ENCODE measurements at places on chromosomes 1 and 21.

- DNase-seq = no peak
These were observed 13.2 kb downstream of the RHOU start for GRCh38 chr1:228748431-228748830.

DNA sequence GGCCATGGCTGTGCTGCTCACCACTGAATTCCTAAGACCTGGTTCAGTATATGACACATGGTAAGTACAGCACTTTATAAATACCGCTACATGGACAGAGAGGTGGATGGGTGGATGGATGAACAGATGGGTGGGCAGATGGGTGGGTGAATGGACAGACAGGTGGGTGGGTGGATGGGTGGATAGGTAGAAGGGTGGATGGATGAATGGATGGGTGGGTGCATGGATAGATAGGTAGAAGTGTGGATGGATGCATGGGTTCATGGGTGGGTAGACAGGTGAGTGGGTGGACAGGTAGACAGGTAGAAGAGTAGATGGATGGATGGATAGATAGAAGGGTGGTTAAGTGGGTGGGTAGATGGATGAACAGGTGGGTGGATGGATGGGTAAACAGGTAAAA is 54.8 kb downstream of the TMCO4 start:
- no peak for DNase-seq

GRCh38 chr21:41817228-41817627 is 50.4 kb upstream of the RIPK4 start:
- DNase-seq = peak; percentile 26

DNA sequence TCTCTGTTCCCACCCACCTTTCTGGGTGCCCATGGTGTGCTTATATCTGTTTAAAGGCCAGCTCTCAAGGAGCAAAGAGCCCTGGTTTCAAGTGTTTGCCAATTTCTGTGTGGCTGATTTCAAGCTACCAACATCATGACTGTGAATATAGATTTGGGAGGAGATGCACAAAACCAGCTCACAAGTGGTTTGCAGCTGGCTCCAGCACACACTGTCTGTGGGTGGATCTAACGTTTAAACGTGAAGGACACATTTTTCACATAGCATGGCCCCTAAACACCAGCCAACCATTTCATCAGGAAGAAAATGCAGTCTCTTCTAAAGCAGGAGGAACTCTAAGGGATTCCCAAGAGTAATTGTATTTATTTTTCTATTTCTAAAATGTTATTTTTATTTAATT is 65.2 kb downstream of the FCRL5 start:
- DNase-seq = no peak

- DNase-seq = no peak
These were observed 728.6 kb downstream of the PTPRU start for GRCh38 chr1:29964718-29965533.

GRCh38 chr1:185453496-185454192 is 136.6 kb upstream of the IVNS1ABP start:
- DNase-seq = no peak

DNA sequence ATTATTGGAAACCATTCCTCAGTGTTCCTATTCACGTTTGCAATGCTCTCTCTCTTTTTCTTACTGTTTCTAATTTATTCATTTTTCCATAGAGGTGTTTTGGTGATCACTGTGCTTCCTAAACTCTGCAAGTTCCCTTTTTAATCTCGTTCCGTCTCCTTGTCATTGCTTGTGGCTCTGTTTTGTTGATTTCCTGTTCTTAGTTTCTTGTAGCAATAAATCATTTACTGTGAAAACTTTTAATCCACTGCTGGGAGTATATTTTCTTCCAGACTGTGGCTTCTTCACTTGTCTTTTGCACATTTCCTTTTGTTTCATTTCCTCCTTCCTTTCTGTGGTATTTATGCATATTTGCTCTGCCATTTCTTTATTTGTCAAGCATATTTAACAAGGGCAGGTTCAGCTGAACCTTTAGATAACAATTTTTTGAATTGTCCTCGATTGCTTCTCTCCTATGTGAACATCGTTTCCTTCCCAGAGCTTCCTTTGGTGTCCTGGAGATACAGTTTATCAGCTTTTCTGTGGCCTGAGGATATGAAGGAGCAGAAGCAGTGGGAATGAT is 3.6 kb downstream of the B3GALT5 start:
- DNase-seq = no peak

DNA sequence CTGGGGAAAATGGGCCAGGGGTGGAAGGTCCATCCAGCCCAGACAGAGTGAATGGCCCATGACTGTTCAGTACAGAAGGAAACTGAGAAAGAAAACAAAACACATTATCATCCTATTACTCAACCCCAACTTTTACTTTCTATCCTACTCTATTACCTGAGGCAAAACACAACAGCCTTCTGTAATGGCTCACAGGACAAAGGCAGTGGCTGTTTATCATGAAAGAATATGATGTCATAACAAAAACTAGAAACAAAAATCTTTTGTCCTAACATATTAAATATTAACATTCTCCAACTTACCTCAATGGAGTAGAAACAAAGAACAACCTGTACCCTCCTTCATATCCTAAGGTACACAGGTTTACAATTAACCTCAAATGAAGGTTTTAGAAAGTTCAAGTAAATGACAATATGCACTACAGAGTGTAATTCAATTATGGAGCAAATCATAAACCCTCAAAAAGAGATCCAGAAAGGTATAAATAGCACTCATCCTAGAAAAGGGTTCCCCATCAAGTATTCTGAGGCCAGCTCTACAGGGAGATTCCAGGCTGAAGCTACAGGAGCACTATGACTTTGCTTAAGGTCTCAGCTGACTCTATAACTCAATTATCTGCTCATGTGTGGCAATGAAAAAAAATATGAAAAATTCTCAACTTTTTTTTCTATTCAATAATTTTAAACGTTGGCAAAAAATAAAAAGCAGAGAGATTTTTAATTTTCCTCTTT is 15.1 kb downstream of the ELK4 start:
- no peak for DNase-seq

DNA sequence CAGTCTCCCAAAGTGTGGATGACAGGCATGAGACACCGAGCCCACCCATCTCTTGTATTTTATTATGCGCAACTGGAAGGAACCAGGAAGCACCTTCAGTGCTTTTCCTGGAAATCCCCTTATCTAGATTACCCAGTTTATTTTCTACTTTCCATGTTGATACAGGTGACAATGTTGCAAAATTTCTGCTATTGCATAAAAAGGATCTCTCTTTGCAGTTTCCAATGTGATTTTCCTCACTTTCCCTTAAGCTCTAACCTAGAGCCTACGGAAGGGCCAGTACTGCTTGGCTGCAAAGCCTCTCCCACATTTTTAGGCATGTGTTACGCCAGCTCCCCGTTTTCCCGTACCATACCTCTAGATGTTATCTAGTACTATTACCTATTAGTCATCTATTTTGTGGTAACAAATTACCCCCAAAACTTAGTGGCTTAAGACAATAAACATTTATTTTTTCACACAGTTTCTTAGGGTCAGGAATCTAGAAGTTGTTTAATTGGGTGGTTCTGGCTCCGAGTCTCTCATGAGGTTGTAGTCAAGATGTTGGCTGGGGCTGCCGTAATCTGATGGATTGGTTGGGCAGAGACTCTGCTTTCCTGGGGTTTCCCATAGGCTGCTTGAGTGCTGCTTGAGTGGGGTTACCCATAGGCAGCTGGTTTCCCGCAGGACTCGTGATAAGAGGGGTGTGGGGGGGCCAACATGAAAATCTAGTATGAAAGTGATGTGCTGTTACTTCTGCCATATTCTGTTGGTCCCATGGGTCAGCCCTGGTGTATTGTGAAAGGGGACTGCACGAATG is 131.5 kb upstream of the HNRNPU start:
- DNase-seq = no peak

GRCh38 chr1:183980951-183981525 is 56.5 kb downstream of the COLGALT2 start:
- DNase-seq = no peak

DNA sequence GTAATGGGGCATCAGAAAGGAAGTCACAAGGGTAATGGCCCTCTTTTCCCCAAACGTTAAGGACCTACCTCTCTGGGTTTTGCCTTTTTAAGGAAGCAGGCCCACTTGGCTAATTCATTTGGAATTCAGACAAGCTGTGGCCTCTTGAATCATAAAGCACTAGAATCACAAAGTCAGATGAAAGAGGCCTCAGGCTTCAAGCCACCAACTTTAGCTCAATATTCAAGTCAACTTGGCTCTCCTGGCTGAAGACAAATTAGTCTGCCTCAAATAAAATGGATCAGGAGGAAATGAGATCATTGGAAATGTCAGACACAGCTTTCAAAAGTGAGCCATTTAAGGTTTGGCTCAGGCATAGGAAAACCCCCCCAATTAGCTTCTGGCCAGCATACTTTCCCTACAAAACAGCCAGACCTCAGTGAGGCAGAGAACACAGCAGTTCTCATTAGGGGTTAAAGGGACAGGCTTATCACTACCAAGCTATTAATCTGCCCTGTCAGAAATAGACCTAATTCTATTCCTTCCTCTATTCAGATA is 34.3 kb downstream of the SLC35D1 start:
- DNase-seq = peak; percentile 25

- DNase-seq = no peak
These were observed 282.5 kb downstream of the RGS7 start for GRCh38 chr1:241074507-241074906.

DNA sequence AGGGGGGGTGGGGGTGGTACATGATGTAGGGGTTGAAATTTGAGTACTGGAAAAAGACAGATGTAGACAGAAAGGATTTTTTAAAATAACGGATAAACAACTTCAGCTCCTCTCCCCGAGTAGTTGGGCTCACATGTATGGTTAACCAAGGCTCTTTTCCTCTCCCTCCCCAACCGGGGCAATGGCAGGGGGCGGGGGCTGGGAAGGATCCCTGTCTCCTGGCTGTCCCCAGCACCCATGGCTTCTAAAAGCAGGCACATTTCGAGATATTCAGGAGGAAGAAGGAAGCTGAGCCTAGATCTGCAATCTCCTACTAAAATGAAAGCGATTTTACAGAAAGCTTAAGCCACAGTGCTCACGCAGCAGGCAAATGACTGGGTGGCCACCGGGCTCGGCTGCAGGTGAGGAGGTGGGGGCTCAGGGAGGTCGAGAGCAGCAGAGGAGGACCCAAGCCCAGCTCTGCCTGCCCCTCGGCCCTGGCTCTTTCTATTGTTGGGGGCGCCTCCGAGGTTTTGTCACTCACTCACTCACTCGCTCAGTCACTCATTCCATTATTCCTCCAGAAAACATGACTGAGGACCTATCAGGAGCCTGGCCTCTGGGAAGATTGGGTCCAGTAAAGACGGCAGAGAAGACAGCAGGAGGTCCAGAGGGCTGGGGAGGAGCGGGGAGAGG is 573.3 kb downstream of the PTPRU start:
- no peak for DNase-seq

- DNase-seq = peak; percentile 9
These were observed 54.7 kb downstream of the APP start for GRCh38 chr21:26115899-26116298.

- DNase-seq = no peak
These were observed 996 bp upstream of the C1orf159 start for GRCh38 chr1:1116701-1117468.

DNA sequence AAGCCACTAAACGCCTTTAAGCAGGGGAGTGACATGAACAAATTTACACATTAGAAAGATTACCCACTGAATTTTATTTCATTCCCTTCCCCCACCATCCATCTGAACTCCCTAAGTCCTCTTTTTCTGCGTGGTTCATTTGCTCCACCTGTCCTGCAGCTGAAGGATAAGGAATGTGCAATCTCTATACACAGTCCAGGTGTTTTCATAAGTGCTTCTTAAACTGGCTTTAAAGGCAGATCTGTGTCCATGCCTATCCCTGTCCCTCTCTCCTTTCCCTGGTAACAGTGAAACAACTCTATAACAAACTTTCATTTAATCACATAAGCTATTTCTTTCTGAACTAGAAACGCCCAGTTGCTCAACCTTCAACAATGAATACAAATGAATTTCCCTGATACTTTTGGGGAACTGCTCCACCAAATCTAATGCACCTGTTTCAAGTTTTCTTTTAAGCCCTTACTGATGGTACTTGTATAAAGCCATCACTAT is 8.4 kb downstream of the GSTM3 start:
- no peak for DNase-seq

- no peak for DNase-seq
These were observed 236.9 kb upstream of the NRIP1 start for GRCh38 chr21:15301736-15302135.

- DNase-seq = no peak
These were observed 15.5 kb upstream of the JAK1 start for GRCh38 chr1:64981601-64982533.

- no peak for DNase-seq
These were observed 4.2 kb downstream of the ADCY10 start for GRCh38 chr1:167909691-167910180.

- DNase-seq = peak; percentile 2
These were observed 532.5 kb downstream of the NCAM2 start for GRCh38 chr21:21530680-21531079.

DNA sequence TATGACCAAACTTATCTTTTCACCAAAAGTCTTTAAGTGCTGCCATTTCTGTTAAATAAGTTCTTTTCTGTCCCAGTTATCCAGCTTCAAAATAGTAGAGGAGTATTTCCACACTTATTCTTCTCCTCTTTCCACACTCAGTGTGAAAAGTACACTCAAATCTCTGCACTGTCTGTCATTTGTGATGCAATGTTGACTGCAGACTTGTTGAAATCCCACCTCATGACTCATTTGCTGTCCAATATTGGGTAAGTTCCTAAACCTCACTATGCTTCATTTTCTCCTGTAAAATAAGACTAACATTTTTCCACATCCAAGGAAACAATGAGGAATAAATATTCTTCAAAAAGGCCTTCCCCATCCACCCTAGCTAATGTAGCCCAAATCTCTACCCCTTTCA is 17.5 kb downstream of the LRRIQ3 start:
- DNase-seq = no peak

GRCh38 chr1:224939844-224940425 is 10.5 kb downstream of the DNAH14 start:
- DNase-seq = no peak

GRCh38 chr1:70840260-70840953 is 207.2 kb downstream of the PTGER3 start:
- DNase-seq = no peak

DNA sequence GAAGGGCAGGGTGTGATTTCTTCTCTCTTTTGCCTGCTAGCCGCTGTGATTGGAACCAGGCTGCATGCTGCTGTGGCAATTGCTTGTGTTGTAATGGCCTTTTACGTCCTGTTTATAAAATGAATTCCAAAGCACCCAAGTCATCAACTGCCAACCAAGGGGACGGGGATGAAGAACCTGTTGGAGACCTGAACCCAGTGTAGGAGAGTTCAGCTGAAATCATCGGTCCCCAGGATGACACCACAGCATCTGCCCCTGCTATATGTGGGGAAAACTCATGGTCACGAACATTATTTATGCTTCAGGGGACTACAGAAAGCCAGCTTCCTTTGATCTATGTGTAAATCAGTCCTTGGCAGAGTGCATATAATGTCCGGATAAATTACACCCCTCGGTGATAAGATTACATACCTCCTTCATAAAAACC is 3.8 kb downstream of the TMEM167B start:
- no peak for DNase-seq

- DNase-seq = no peak
These were observed 1156.5 kb downstream of the NCAM2 start for GRCh38 chr21:22154579-22155274.

DNA sequence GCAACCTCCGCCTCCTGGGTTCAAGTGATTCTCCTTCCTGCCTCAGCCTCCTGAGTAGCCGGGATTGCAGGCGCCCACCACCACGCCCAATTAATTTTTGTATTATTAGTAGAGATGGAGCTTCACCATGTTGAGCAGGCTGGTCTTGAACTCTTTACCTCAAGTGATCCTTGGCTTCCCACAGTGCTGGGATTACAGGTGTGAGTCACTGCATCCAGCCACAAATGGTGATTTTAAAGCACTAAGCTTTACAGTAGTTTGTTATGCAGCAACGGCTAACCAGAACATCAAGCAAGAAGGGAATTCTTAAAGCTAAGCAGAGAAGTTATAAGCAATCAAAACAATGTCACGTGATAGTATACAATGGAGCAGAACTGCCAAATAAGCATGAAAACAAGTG is 65.7 kb downstream of the NVL start:
- no peak for DNase-seq

All from forelimb muscle (tissue), 1 donor.